ENCODE measurements at places on chromosomes 1 and 21. TPM values are rescaled to one million over a fixed set of nuclear protein-coding genes. Genes with fewer than 3 reads are reported as not detected.

The CR1L gene
- total RNA-seq, result not detected

The CPTP gene
- total RNA-seq, result 18.7 TPM

The DYNLT5 gene
- 1.4 TPM for total RNA-seq

The OR2T2 gene
- not detected for total RNA-seq

The AMY1A gene
- total RNA-seq, result not detected

The CZIB gene
- 48.5 TPM for total RNA-seq

The HTR6 gene
- not detected for total RNA-seq

The SARS1 gene
- 555 TPM for total RNA-seq

The F3 gene
- 0.93 TPM for total RNA-seq

The MXRA8 gene
- 7.7 TPM for total RNA-seq

The AKR7A3 gene
- total RNA-seq, result 1.9 TPM

The NRDC gene
- 127 TPM for total RNA-seq

The GRIK3 gene
- total RNA-seq, result 60.1 TPM

The SYTL1 gene
- total RNA-seq, result 3.2 TPM

The FALEC gene
- not detected for total RNA-seq

The APCS gene
- not detected for total RNA-seq

The THRAP3 gene
- 119 TPM for total RNA-seq

The TTLL10 gene
- total RNA-seq, result not detected

The ALX3 gene
- not detected for total RNA-seq

The ERO1B gene
- 3.0 TPM for total RNA-seq

The KLHL12 gene
- total RNA-seq, result 30.9 TPM

The OR2L2 gene
- 0.25 TPM for total RNA-seq

The KCNAB2 gene
- total RNA-seq, result 20.4 TPM

The LCE1F gene
- not detected for total RNA-seq
